ENCODE measurements at places on chromosomes 4 and X.
A peak's percentile ranks its signal among the peaks of the same experiment; 100 is the strongest.

DNA sequence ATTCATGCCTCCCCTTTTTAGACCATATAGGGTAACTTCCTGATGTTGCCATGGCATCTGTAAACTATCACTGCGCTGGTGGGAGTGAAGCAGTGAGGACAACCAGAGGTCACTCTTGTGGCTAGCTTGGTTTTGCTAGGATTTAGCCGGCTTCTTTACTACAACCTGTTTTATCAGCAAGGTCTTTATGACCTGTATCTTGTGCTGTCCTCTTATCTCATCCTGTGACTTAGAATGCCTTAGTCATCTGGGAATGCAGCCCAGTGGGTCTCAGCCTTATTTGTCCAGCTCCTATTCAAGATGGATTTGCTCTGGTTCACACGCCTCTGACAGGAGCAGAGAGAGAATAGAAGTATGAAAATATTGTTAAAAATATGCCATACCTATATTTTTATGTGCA, 355.7 kb downstream of the ADGRL3 start:
- no peak for DNase-seq

- DNase-seq, result no peak
Measured at GRCh38 chr4:34972189-34972588, 1272.1 kb downstream of the ARAP2 start.

DNA sequence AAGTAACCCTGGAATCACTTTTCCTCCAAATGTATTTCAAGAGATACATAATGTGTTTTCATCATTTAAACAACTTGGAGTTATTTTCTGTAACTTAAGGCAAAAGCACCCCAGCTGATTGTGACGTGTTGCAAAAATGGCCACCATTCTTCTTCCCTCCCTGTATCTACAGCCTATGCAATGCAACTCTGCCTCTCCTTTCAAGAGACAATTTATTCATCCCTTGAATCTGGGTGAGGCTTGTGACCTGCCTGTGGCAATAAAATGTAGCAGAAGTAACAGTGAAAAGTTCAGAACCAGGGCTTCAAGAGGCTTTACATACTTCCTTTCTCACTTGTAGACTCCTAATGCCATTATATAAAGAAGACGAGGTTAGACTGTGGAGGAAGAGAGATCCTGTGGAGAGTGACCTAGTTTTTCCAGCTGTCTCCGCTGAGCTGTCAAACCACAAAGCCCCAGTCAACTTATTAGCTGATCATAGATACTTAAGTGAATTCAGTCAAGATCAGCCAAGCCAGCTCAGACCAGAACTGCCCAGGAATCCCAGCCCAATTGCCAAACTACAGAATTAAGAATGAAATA, 81.0 kb upstream of the KLF3 start:
- DNase-seq, result peak; percentile 16

DNA sequence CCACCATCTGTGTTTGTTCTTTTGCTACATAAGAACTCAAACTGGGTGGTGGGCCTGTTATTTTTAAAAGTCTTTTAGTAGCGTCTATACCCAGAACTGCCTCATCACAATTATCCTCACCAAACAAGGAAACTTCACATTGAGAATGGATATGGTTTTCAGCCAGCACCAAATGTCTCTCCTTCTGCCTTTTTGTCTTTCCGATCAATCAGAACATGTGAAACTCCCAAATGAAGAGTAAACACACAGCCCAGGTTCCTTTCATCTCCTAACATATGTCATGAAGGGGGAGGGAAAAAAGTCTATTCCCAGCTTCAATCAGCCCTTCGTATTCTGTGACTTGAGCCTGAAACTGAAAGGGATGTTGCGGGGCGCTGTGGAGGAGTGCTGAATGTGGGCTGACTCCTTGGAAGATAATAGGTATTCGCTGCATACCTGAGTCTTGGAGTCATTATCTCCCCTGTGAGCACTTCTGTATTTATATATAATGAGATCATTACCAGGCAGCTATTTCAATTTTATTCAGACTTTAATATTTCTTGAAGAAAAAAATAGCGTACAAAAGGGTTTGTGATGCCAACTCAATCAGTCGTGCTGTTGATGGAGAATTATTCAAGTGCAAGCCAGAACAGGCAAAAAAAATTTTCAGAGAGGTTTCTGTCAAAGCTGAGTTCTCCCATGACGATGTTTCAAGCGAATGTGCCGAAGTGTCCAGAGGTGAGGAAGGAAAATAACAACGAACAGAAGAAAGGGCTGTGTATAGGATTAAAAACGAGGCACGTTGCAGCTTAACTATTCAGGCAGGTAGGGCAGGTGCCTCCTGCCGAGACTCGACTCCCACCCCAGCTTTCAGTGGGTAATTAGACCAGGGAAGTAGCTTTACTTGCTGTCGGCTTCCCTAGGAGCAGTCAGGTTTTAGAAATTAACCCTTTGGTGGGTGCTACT, 163.9 kb upstream of the NOCT start:
- no peak for DNase-seq

- no peak for DNase-seq
Measured at GRCh38 chrX:124497386-124497785, 151.0 kb downstream of the SH2D1A start.

DNA sequence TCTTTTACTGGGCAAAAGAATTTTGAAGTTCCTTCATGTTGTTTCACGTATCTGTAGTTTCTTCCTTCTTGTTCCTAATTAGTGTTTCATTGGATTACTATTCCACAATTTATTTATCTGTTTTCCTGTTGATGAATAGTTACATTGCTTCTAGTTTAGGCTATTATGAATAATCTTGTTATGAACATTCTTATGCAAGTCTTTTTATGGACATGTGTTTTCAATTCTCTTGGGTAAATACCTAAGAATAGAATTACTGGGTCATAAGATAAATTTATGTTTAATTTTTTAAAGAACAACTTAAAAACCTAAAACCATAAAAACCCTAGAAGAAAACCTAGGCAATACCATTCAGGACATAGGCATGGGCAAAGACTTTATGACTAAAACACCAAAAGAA, 70.9 kb upstream of the RXFP1 start:
- DNase-seq, result no peak

DNA sequence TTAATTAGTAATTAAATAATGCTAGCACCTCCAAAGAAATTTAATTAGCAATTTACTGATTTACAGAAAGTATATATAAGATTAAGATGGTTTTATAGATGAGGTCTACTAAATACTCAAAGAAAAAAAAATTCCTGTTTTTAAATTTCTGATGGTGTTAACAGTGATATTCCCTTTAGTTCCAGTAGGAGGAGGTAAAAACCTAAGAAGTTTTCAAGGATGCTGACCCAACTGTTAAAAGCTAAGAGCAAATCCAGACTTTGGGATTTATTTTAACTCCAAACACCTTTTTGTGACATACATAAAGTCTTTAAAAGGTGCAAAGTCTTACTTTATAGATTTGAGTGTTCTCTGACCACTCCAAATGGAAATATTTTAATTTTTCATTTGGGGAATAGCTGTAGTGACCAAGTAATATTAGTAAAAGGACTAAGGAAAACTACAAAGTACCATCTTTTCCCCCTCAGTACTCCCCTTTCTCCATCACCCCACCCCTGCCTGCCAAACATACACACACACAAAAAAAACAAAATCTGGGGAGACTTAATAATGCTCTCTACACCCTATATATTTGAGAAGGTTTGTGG, 34.2 kb upstream of the CSN1S1 start:
- peak; percentile 14 for DNase-seq

- no peak for DNase-seq
Measured at GRCh38 chr4:54986095-54986846, 139.1 kb downstream of the KDR start.

DNA sequence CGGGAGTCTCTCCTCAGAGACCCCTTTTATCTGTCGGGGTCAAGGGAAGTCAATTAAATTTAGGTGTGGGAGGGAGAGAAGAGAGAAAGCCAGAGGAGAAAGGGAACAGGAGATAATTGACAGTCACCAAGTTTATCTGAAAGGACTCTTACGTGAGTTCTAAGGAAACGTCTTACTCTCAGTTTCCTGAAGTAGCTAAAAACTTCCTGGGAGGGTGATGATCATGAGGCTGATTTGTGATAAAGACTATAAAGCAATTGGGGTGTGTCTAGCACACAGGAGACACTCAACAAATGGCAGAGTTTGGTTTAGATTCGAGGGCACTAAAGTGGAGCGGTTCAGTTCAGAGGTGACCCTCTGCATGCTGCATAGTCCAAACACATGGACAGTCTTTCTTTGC, 254.1 kb downstream of the FBXW7 start:
- no peak for DNase-seq

DNA sequence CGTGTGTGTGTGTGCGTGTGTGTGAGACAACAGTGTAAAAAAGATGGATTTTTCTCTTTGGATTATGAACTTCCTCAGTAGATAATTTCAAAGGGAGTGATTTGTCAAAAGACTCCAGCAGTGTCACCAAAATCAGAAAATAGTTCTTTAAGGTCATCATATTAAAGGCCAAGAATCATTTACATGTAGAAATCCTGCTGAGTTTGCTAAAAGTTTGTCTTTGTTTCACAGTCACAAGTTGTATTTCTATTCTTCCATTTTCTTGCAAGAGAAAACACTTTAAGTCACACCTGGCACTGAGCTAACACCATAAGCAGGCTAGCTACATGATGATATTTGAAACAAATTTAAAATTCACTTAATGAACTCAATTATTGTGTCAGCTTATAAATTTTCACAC, 222.7 kb downstream of the PACRGL start:
- DNase-seq, result no peak

DNA sequence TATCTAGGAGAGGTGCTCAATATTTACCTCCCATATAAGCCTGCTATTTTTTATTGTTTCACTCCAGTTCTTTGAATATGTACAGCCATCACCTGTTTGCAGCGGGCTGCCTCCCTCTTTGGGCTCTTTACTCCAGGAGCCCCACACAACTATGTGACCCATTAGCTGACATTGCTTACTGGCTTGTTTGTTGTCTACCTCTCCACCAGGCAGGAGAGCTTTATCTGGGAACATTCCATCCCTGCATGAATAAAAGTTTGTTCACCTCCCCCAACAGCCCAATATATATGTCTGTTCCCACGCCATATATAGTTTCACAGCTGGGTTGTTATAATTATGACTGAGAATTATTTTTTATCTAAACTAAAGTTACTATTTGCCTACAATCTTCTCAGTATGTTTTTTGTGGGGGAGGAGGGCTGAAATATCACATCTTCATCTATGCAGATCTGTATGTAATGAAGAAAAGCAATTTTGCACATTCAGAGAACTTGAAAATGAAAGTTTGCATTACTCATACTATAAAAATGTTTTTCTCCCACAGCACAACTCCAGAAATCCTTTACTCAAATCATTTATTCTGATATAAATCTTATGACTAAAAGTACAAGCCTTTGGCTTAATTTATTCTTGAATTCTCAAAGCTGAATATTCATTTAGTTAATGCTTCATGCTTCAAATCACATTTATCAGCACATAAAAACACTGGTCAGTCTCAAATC, 61.2 kb upstream of the DAPP1 start:
- no peak for DNase-seq

DNA sequence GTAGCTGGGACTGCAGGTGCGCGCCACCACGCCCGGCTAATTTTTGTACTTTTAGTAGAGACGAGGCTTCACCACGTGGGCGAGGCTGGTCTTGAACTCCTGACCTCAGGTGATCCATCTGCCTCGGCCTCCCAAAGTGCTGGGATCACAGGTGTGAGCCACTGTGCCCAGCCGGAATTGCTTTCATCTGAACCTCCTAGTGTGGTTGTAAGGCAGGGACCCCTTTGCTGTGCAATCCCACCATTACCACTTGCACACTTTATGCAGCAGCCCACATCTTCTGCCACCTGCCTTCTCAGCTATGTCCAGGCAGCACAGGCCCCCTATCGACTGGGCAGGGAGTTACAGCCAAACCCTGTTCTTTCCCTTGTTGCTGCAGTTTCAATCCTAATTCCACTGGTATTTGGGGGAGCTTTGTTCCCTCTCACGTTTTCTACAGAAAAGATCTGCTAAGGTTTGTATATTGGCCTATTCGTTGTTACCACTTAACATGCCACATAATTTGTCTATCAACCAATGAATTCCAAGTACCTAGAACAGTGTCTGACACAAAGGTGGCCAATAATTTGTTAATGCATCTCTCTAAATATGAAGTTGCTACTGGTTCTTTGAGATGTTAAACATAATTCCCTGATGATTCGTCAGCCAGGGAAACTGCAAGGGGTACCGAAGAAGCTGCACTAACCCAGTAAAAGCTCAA, 6.5 kb downstream of the RPL39 start:
- DNase-seq, result peak; percentile 68

GRCh38 chr4:5746829-5747737, 36.1 kb downstream of the EVC start:
- DNase-seq, result no peak

DNA sequence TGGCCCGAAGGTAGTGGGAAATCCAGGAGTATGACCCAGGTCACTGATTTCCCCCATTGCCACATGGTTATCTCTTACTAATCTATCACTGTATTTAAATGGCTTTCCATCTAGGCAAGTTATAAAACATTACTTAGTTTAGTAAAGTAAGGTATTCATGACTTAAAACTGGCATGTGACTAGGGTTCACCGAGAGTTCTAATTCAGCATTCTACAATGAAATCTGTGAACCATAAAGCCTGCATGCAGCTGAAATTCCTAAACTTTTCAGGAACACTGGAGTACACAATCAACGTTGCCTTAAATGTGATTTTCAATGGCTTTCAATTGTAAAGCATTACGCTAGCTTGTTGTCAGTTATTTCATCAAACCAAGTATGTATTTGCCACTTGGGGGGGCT, 22.7 kb upstream of the PRPS2 start:
- no peak for DNase-seq

DNA sequence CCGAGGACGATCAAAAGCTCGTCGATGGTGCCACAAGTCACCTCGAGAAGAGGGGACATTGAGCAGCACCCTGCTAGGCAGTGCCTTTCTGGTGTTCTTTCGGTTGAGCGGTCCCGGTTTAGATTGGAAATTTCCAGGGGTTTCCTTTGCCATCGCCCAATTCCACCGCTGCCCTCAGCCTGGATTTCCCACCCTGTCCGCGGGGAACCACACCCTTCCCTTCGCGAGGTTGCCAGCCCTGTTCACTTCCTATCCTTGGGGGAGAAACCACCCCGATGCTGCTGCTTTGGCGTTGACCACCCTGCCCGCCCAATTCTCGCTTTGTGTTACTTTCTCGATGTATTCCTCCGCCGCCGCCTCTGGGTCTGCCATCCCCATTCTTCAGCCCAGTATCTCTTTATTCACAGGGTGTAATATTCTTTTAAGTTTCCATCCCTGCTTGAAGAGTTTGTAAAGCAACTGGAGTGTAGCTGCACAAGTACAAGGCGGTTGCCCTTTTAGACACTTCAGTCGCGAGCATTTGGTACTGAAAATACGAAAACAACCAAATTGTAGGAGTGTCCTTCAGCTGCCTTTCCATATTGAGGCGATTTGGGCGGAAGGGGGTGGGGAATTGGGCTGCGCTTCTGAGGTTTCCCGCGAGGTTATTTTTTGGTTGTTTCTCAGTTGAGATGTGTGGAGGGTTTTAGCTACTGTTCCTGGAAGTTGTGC, 1.1 kb downstream of the OGT start:
- DNase-seq, result peak; percentile 76

GRCh38 chr4:85448906-85449890, 25.8 kb upstream of the ARHGAP24 start:
- DNase-seq, result no peak

DNA sequence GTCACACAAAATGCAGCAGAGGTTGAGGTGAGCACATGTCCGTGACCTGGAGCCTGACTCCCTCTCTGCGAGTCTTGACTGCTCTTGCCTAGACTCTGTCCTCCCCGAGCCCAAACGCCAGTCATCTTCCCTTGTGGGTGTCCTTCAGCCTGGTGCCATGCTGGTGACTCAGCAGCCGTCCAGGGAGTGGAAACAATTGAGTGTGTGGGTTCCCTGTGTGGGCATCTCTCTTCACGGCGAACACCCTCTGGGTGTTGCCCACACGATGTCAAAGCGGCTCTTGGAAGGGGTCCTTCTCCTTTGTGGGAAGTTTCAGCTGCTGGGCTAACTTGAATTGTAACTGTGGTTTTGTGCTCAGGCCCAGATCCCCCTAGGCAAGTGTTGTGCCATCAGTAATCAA, 17.5 kb upstream of the MSANTD1 start:
- DNase-seq, result no peak

All from hematopoietic multipotent progenitor cell treated with erythropoietin and hydrocortisone succinate and interleukin-3 and kit ligand, for 4 days (in vitro differentiated cells).